ENCODE measurements at places on chromosomes 7 and 10. TPM values are rescaled to one million over a fixed set of nuclear protein-coding genes. Genes with fewer than 3 reads are reported as not detected.

Gene TES
- 10.1 TPM for total RNA-seq

Gene NUPR2
- total RNA-seq = not detected

DNA sequence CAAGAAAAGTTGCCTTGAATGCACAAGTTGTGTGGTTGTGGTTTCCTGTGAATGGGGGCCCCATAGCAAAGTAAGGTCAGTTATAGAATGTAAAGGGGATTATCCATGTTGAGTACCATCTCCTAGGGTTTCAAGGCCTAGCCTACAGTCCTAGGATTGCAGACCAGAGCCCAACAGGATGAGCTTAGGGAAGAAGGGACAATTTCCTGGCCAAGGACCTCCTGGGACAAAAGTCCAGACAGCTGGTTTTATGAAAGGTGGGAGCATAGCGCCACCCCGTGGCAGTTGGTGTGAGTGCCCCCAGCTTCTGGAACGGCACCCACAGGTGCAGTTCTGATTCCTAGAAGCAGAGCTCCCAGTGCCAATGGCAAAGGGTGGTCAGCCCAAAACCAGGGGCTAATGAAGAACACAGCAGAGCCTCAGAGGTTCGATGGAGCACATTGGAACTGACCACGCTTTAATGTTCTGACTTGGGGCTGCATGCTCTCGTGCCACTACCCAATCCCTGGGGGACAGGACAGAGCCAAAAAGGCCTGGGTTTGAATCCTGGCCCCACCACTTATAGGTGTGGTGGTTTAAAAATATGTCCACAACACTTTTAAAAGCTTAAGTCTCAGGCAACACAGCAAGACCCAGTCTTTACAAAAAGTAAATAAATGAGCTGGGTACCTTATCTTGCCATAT is 25.8 kb upstream of the TMEM120A start:
- peaks cover 1% of the 10 kb centered on the region for H3K27me3 ChIP-seq
- peak; percentile 32 for DNase-seq
- no peaks in the 10 kb centered on the region for H3K4me1 ChIP-seq
- no peak overlapping the region for H3K27ac ChIP-seq

DNA sequence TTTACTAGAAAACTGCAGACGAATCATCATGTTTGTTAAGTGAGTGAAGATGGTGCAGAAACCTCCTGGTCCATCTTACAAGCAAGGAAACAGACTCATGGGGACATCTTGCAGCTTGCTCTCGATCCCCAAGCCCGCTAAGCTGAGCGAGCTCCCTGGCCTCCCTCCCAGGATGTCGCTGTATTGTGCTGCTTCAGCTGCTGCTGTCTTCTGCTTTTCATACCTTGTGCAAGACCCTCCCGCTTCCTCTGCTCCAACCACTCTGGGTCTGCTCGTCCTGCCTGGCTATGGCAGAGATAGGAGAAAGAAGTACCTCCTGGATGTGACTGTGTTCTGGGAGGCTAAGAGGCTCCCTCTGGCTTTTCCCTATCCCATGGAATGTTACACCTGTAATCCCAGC is 285.2 kb upstream of the FZD8 start:
- H3K27ac ChIP-seq = no peak overlapping the region
- no peaks in the 10 kb centered on the region for H3K36me3 ChIP-seq
- H3K4me1 ChIP-seq = no peaks in the 10 kb centered on the region
- peaks cover 28% of the 10 kb centered on the region for H3K27me3 ChIP-seq
- DNase-seq = no peak

- H3K27ac ChIP-seq = no peak overlapping the region
- no peak for DNase-seq
- no peaks in the 10 kb centered on the region for H3K36me3 ChIP-seq
- peaks cover 17% of the 10 kb centered on the region for H3K4me1 ChIP-seq
Observed at GRCh38 chr7:110720626-110721025, 370.3 kb upstream of the LRRN3 start.
